ENCODE measurements at places on chromosomes 13 and 19.
A peak's percentile ranks its signal among the peaks of the same experiment; 100 is the strongest.

- H3K36me3 ChIP-seq, result peaks cover 45% of the 10 kb centered on the region
- peaks cover 70% of the 10 kb centered on the region for H3K4me1 ChIP-seq
- H3K27ac ChIP-seq, result peak overlapping the region; percentile 93
- H3K27me3 ChIP-seq, result no peaks in the 10 kb centered on the region
- no peak for DNase-seq
- H3K4me3 ChIP-seq, result peak overlapping the region; percentile 93
Measured at GRCh38 chr19:40799558-40800338, 757 bp downstream of the EGLN2 start.

GRCh38 chr13:30141775-30142485 lies 165.4 kb downstream of the KATNAL1 start:
- H3K27me3 ChIP-seq, result peaks cover 21% of the 10 kb centered on the region
- H3K4me1 ChIP-seq, result peaks cover 15% of the 10 kb centered on the region
- no peak overlapping the region for H3K4me3 ChIP-seq

- peaks cover 29% of the 10 kb centered on the region for H3K36me3 ChIP-seq
- H3K27me3 ChIP-seq, result no peaks in the 10 kb centered on the region
- no peak for DNase-seq
- H3K4me1 ChIP-seq, result peaks cover 37% of the 10 kb centered on the region
Measured at GRCh38 chr19:18646535-18647370, 9.9 kb downstream of the KLHL26 start.

GRCh38 chr13:43293008-43293407 lies 269.6 kb downstream of the DNAJC15 start:
- no peaks in the 10 kb centered on the region for H3K4me1 ChIP-seq
- H3K36me3 ChIP-seq, result no peaks in the 10 kb centered on the region
- no peak overlapping the region for H3K27ac ChIP-seq
- H3K4me3 ChIP-seq, result no peak overlapping the region
- no peaks in the 10 kb centered on the region for H3K27me3 ChIP-seq

GRCh38 chr13:106083620-106084350 lies 451.7 kb downstream of the EFNB2 start:
- no peak overlapping the region for H3K27ac ChIP-seq
- H3K36me3 ChIP-seq, result no peaks in the 10 kb centered on the region
- H3K4me1 ChIP-seq, result no peaks in the 10 kb centered on the region
- no peaks in the 10 kb centered on the region for H3K27me3 ChIP-seq
- DNase-seq, result no peak

DNA sequence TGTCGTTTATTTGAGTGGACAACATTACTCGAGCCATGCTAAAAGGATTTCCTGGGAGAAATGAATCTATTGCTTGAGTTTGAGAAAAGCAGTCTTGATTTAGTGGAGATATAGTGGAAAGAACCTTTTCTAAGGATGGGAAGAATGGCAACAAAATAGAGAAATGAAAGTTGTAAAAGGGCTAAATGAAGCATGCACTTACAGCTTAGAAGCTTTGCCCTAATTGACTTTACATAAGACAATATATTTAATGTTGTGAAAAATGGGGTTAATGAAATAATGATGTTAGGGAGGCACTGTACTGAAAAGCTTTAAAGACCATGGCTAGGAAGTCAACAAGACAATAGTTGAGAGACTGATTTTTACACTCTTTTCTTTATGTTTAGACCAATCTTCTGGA lies 35.4 kb downstream of the SLC10A2 start:
- H3K4me3 ChIP-seq, result peak overlapping the region; percentile 59
- H3K36me3 ChIP-seq, result peaks cover 4% of the 10 kb centered on the region
- peaks cover 28% of the 10 kb centered on the region for H3K4me1 ChIP-seq
- H3K27me3 ChIP-seq, result no peaks in the 10 kb centered on the region

- peak overlapping the region; percentile 95 for H3K27ac ChIP-seq
- DNase-seq, result peak; percentile 69
- H3K4me1 ChIP-seq, result peaks cover 7% of the 10 kb centered on the region
- H3K4me3 ChIP-seq, result no peak overlapping the region
- H3K36me3 ChIP-seq, result no peaks in the 10 kb centered on the region
- no peaks in the 10 kb centered on the region for H3K27me3 ChIP-seq
Measured at GRCh38 chr13:74134777-74135325, 647 bp upstream of the KLF12 start.

GRCh38 chr13:46914341-46914740 lies 17.5 kb upstream of the HTR2A start:
- no peaks in the 10 kb centered on the region for H3K36me3 ChIP-seq
- H3K27ac ChIP-seq, result no peak overlapping the region
- H3K4me3 ChIP-seq, result no peak overlapping the region

GRCh38 chr19:46603195-46603637 lies 2.1 kb downstream of the CALM3 start:
- peak overlapping the region; percentile 81 for H3K27ac ChIP-seq
- no peak for DNase-seq
- peak overlapping the region; percentile 99 for H3K4me3 ChIP-seq
- peaks cover 37% of the 10 kb centered on the region for H3K36me3 ChIP-seq

GRCh38 chr19:34155686-34156085 lies 16.6 kb upstream of the LSM14A start:
- no peak overlapping the region for H3K27ac ChIP-seq
- H3K27me3 ChIP-seq, result peaks cover 14% of the 10 kb centered on the region
- no peak for DNase-seq
- no peak overlapping the region for H3K4me3 ChIP-seq

Data from stimulated activated naive B cell treated with anti-CD40 and anti-IgM and Interleukin-4, amounts not matched to agents 10 μg/mL and 1 μg/mL and 100 μg/mL, for 72 hours (primary cell).